ENCODE measurements at places on chromosomes 1 and 21. TPM values are rescaled to one million over a fixed set of nuclear protein-coding genes. Genes with fewer than 3 reads are reported as not detected.

DNA sequence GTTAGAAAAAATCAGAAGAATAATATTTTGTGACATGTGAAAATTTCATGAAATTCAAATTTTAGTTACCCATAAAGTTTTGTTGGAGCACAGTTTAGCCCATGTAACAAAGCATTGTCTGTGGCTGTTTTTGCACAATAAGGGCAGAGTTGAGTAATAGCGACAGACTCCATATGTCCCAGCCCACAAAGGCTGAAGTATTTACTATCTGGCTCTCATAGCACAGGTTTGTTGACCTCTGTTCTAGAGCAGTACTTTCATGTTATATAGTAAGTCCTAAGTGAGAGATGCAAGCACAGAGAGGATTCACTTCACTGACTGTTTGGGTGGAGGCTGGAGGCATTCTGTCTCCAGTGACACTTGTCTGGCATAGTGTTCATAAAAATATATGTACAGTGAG lies 6.8 kb downstream of the LAMC1 start:
- H3K36me3 ChIP-seq: no peaks in the 10 kb centered on the region
- peak; percentile 97 for DNase-seq
- H3K27ac ChIP-seq: peak overlapping the region; percentile 75
- no peaks in the 10 kb centered on the region for H3K27me3 ChIP-seq

DNA sequence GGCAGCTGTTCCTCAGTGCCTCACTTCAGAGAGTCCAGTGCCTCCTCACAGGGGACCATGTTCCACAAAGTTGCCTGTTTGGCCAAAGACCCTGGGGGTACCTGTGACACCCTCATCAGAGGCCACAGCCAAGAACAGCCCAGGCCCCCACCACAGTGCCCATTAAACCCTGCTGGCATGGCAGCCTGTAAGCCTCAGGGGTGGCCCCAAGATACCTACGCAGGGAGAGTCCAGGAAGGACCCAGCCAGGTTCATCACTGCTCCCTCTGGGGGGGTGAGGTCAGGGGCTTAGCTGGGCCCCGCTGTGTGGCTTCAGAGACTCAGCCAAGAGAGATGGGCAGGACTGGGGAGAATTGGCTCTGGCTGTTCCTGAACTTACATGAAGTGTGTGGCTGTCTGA lies 19.1 kb upstream of the PRDM16 start:
- no peaks in the 10 kb centered on the region for H3K27me3 ChIP-seq
- no peak for DNase-seq
- H3K36me3 ChIP-seq: no peaks in the 10 kb centered on the region
- no peaks in the 10 kb centered on the region for H3K4me1 ChIP-seq
- no peak overlapping the region for H3K27ac ChIP-seq
- no peak overlapping the region for H3K4me3 ChIP-seq

- H3K4me1 ChIP-seq: no peaks in the 10 kb centered on the region
- no peak for DNase-seq
- no peaks in the 10 kb centered on the region for H3K36me3 ChIP-seq
- H3K4me3 ChIP-seq: no peak overlapping the region
- H3K27ac ChIP-seq: no peak overlapping the region
These were observed 68.9 kb upstream of the ADAMTS5 start for GRCh38 chr21:27035791-27036190.

GRCh38 chr21:31629972-31630711 lies 29.4 kb upstream of the SOD1 start:
- H3K27ac ChIP-seq: no peak overlapping the region
- H3K4me3 ChIP-seq: no peak overlapping the region
- H3K4me1 ChIP-seq: peaks cover 2% of the 10 kb centered on the region
- peak; percentile 3 for DNase-seq
- H3K36me3 ChIP-seq: no peaks in the 10 kb centered on the region

DNA sequence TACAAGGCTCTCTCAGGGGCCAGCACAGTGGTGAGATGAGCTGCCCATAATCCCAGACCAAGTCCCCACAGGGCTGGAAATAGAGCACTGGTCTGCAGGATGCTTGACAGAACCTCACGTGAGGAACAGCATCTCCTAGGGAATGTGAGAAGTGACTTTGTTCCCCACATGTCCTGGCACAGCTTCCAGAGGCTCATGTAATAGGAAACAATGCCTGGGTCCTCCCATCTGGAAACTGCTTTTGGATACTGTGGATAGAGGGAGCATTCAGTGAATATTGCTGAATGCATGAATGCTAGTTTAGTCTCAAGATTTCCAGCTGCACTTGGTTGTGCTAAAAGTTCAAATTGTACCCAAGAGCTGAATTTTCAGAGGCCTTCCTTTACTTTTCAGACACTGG lies 146.2 kb downstream of the TNR start:
- H3K27me3 ChIP-seq: no peaks in the 10 kb centered on the region
- H3K27ac ChIP-seq: no peak overlapping the region
- H3K4me3 ChIP-seq: no peak overlapping the region
- H3K4me1 ChIP-seq: no peaks in the 10 kb centered on the region
- no peaks in the 10 kb centered on the region for H3K36me3 ChIP-seq

- no peak for DNase-seq
- no peak overlapping the region for H3K27ac ChIP-seq
- H3K27me3 ChIP-seq: no peaks in the 10 kb centered on the region
- no peaks in the 10 kb centered on the region for H3K36me3 ChIP-seq
- no peak overlapping the region for H3K4me3 ChIP-seq
These were observed 18.8 kb downstream of the JUN start for GRCh38 chr1:58765006-58765405.

GRCh38 chr1:8525216-8525557 lies 207.3 kb downstream of the SLC45A1 start:
- peaks cover 12% of the 10 kb centered on the region for H3K36me3 ChIP-seq
- peaks cover 48% of the 10 kb centered on the region for H3K4me1 ChIP-seq
- H3K27me3 ChIP-seq: no peaks in the 10 kb centered on the region
- H3K4me3 ChIP-seq: no peak overlapping the region
- peak overlapping the region; percentile 12 for H3K27ac ChIP-seq
- no peak for DNase-seq

GRCh38 chr1:94383966-94384408 lies 34.2 kb upstream of the ABCD3 start:
- no peaks in the 10 kb centered on the region for H3K27me3 ChIP-seq
- peak overlapping the region; percentile 100 for H3K27ac ChIP-seq
- DNase-seq: peak; percentile 99
- peaks cover 92% of the 10 kb centered on the region for H3K4me1 ChIP-seq

GRCh38 chr21:24367936-24368335 lies 1239.3 kb downstream of the MRPL39 start:
- H3K36me3 ChIP-seq: no peaks in the 10 kb centered on the region
- no peak overlapping the region for H3K27ac ChIP-seq
- no peaks in the 10 kb centered on the region for H3K4me1 ChIP-seq
- no peak for DNase-seq
- H3K4me3 ChIP-seq: no peak overlapping the region

GRCh38 chr1:27052527-27052926 lies 39.9 kb upstream of the TENT5B start:
- H3K27me3 ChIP-seq: peaks cover 2% of the 10 kb centered on the region
- no peaks in the 10 kb centered on the region for H3K4me1 ChIP-seq
- H3K4me3 ChIP-seq: no peak overlapping the region
- no peaks in the 10 kb centered on the region for H3K36me3 ChIP-seq

DNA sequence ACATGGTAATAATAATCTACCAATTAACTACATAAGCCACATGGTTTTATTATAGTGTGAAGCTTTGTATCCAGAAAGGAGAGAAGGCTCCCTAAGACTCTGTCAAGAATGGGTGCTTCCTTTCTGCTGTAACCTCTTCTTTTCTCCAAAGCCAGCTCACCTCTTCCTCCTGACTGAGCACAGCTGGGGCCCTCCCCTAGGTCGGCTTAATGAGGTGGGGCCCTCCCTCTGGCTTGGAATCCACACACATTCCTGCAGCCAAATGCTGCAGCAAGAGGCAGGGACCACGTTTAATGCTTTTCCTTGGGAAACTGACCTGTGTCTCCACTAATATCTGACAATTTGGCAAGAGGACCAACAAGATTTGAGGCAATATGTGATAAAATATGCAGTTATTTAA lies 94.8 kb downstream of the DSCAM start:
- no peak for DNase-seq
- H3K27ac ChIP-seq: no peak overlapping the region
- H3K36me3 ChIP-seq: no peaks in the 10 kb centered on the region
- no peaks in the 10 kb centered on the region for H3K4me1 ChIP-seq

Gene TMEM82
- total RNA-seq: 0.97 TPM

Gene C1orf115
- total RNA-seq: 86.7 TPM

Gene MEX3A
- total RNA-seq: 7.6 TPM

Gene EIF4G3
- 29.0 TPM for total RNA-seq

Gene LMO4
- total RNA-seq: 18.2 TPM

Gene RBM11
- total RNA-seq: not detected

Gene WNT3A
- total RNA-seq: not detected

Gene RGS8
- not detected for total RNA-seq

Data from HepG2 (cell line).